ENCODE measurements at places on chromosomes 16 and 17.

GRCh38 chr17:72574675-72575510 is 454.1 kb downstream of the SOX9 start:
- no peak for DNase-seq

DNA sequence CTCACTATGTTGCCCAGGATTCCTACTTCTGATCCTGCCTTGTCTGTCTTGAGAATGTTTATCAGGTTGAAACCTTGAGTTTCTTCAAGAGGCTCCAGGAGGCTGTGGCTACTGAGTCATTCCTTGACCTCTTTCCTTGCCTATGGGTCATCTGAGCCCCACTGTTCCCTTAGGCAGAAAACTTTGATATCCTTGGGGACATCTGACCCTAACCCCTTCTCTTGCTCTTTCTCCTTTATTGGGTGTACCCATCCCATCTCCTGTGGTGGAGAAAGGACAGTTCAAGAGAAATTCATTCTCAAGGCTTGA is 12.5 kb downstream of the ARL4D start:
- no peak for DNase-seq

- DNase-seq: peak; percentile 54
These were observed 47.8 kb upstream of the AMZ2 start for GRCh38 chr17:68199837-68200688.

DNA sequence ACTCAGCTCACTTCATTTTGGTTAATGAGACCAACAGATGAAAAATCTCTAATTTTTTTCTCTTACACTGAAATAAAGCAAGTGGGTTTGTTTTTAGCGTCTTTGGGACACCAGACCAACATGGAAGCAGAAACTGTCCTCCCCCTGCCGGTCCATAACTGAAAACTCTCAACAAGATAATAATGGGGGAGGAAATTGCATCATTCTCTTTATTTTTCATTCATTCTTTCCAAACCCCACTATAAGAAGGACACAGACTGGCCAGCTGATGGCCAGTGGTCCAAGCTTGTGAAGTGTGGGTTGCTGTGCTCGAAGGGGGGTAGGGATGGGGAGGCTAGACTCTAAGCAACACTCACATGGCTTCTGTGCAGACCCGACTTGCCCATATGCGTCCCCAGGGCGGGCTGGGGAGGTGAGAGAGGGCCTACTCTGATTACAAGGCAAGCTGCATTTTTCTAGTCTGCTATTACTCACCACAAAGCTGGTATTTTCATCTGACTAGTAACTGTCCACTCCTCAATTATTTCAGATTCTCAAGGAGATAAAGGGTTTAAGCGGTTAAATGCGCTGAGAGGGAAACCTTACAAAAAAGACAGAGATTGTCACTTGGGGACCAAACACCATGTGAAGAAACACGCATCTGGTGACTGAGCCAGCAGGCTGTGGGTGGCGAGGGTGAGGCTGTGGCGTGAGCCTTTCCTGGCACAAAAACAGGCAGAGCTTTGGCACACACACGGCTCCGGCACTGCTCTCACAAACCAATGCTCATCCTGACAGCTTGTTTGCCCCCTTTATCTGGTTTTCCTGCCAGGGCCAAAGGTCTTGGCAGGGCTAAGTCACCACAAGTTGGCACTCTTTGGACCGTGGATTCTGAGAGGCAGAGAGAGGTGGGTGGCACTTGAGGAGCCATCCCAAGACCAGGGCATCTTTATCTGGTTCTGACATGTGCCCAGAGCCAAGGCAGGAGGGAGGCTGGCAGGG is 38.2 kb downstream of the MARF1 start:
- no peak for DNase-seq

DNA sequence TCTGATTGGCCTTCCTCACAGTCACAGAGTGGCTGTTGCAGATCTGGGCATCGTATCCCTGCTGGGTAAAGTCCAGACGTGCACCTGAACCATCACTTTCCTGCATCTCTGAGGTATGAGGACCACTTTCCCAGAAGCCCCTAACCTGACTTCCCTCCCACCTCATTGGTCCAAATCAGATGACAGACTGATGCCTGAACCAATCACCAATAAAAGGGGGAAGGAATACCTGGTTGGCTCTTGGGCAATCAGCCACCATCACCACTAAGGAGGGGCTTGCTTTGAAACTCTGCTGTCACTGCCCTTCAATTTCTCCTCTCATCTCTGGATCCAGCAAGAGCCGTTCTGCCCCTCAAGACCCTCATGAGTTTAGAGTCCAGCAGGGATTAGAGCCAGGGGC is 13.6 kb upstream of the WFDC1 start:
- DNase-seq: no peak

Data from activated T-cell treated with anti-CD3 and anti-CD28 coated beads, Interleukin-2, amount 50 U/mL, for 48 hours (primary cell).